ENCODE measurements at places on chromosomes 2 and 18.

DNA sequence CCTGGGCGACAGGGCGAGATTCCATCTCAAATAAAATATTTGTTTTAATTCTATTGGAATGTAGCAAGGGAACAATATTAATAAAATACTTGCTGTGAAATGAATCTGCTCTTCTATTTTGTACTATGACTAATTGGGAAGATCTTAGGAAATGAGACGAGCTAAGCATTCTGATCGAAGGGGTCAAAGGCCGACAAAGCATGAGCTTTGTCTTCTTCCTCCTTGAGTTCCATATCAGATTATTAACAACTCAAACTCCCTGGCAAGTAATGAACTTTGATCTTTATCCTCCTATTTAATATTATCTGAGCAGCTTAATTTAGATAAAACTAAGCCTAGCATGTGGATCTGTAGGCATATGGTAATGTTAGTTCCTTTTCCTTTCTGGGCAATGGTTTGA is 15.5 kb downstream of the GEMIN6 start:
- DNase-seq, result no peak

- DNase-seq, result no peak
These were observed 94.4 kb upstream of the SATB2 start for GRCh38 chr2:199552141-199552540.

DNA sequence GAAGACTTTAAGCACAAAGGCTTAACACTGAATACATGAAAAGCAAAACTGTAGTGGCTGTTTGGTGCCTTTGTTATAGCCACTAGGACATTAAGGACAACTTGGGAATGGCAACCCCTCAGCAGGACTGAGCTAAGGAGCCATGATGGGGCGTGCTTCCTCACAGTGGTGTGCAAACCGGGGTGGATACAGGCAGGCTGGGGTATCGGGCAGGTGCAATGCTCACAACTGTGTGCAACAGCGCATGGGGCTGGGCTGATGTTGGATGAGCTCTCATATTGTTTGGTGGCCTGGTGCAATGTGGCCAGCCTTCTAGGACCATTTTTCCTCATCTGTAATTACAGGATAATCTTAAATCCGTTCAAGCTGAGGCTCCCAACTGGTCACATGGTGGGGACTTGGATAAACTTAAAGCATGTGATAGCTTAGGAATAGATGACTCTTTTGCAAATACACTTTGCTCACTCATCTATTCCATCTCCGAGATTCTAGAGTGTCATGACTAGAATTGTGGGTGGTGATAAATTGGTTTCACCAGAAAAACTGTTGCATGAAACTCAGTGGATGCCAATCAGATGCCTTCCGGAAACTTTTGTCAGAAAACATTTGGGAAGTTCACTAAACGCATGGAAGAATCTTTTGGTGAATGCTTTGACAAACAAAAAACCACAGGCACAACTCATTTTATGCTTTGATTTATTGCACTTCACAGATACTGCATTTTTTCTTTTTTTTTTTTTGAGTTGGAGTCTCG is 116.5 kb downstream of the PXDN start:
- DNase-seq, result no peak

DNA sequence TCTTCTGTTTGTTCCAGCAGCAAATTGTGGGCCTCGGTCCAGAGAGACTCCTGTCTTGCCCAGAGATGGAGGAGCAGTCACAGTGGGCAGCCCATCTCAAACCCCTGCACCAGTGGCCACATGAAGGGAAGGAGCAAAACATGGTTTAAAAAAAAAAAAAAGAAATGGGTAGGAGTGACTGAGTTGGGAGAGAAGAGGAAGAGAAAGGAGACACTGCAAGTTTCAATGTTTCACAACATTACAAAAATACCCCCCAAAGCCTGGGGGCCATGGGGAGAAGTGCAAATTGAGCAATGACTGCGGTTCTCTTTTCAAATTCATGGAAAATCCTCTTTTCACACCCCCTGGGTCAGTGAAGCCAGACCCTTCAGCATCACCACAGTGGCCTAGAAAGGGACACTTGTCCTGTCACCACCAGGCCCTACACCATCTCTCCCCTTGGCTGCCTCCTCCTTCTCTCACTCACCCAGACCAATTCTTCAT is 117.1 kb downstream of the ZFP36L2 start:
- DNase-seq, result no peak

DNA sequence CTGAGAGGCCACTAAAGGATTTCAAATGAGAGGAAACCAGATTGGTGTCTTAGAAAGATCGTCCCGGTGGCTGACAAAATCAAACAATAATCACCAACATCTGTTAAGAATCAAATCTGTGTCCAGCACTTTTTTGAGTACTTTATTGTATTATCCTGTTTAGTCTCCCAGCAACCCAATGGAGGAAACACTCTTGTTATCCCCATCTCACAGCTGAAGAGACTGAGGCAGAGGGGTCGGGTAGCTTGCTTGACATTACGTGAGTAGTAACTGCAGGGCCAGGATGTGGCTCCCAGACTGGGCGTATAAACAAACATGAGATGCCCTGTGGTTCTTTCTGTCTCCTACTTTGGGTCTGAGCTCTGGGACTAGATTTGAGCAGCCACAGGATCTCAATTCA is 76.0 kb downstream of the KLHL29 start:
- no peak for DNase-seq

GRCh38 chr2:195411219-195411687 is 245.8 kb upstream of the SLC39A10 start:
- no peak for DNase-seq

DNA sequence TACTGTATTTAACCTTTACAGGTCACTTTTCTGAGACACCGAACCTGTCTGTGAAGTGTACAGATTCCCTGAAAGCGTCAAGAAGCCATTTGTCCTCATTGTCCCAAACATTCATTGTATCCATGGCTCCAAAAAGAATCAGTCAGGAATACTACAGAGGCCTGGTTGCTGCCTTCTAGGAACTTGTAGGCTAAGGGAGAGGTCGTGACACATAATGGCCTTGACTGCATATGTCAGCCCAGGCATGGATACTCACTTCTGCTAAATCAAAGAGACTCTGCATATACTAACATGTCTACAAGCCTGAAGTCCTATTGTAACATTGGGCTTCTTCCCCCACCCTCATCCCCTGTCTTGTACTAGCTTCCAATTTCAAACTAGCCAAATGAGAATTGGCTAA is 40.2 kb downstream of the ONECUT2 start:
- DNase-seq, result no peak

- DNase-seq, result no peak
These were observed 97.3 kb downstream of the RTP5 start for GRCh38 chr2:241966647-241967466.

DNA sequence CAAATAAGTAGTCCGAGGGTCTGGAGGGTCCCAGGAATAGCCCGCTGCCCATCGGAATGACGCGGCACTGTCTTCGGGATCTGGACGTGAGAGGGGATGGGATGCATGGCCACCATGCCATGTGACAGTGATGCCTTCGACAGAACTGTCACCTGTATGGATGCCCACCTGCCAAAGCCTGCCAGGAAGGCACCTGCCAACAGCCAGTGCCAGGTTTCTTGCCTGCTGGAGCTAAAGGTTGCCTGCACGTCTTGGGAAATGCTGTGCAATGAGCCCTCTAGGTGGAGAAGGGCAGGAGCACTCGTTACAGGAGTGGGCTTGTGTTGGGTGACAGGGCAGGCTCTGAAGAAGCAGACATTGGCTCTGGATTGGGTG is 20.5 kb downstream of the GPR35 start:
- DNase-seq, result no peak

DNA sequence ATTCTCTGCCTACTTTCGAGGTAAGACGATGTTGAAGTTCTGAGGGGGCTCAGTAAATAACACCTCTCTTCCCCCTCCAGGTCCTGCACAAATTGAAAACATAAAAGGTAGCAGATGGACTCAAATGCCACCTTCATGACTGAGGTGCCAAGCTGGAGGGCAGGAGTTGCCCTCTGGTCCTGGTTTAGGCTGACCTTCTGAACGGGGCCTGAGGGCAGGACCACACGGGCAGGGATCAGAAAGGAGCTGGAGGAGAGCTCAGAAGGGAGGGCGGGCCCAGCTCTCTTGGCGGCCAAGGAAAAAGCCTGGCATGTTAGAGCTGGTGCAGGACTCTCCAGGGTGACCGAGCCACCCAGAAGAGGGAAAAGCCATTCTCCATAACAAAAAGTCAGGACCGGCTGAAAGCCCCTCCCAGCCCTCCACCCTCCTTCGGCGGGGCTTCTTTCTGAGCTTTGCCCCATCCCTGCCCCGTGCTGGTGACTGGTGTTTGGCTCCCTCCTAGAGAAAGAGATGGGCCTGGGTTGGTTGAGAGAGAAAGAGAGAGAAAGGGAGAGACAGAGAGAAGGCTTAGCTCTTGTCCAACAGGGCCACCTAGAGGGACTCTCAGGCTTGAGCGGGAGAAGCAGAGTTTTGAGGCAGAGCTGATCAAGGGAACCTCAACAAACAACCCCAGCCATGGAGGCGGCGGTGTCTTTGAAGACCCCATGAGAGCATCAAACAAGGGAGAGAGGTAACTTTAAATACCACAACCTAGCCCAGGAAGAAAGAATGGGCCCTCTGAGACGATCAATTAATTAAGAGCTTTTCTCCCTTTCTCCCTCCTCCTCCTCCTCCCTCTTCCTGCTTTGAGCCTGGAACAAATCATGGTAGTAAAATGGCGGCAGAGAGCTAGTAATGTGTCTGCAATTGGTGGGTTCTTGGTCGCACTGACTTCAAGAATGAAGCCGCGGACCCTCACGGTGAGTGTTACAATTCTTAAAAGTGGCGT is 50.8 kb downstream of the WIPF1 start:
- no peak for DNase-seq

DNA sequence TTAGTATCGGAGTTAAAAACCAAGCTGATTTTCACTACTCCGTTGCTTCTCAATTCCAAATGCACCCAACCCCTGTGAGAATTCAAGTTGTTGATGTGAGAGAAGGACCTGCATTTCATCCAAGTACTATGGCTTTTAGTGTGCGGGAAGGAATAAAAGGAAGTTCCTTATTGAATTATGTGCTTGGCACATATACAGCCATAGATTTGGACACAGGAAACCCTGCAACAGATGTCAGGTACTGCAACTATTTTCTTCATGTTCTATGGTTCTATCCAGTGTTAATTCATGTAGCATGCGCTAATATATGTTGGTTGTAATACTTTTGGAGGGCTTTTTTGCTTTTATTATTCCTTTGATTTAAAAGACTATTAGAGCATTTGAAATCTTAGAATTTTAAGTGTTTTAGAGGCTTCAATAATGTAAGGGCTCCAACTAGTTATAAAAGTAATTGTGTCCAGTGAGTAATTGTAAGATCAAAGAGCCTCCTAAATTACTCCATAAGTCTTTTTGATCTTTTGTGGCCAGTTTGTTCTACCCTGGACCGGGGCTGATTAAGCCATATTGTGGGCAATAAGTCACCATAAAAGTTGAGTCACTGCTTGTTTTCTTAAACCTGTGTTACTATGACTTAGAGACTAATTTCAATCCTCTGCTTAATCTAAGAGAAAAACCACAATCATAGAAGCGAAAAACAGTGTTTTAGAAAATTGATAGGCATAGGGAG is 22.9 kb downstream of the DSG4 start:
- no peak for DNase-seq

DNA sequence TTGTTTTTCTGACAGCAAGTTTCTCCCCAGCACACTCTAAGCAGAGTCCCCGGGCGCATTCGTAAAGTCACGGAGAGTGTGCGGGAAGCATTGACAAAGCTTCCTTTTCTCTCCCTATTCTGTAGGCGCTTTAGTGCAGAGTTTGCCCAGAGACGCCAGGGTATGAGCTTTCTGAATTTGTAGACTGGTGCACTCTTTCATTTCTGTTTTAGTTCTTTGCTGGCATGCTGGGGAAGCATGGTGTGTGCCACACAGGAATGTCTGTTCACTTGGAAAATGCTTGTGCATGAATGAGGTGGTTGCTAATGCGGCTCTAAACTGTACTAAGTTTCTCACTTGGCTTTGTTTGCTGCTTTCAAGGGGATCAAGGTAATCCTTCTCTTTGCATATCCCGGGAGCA is 102.6 kb downstream of the RTN4 start:
- no peak for DNase-seq

DNA sequence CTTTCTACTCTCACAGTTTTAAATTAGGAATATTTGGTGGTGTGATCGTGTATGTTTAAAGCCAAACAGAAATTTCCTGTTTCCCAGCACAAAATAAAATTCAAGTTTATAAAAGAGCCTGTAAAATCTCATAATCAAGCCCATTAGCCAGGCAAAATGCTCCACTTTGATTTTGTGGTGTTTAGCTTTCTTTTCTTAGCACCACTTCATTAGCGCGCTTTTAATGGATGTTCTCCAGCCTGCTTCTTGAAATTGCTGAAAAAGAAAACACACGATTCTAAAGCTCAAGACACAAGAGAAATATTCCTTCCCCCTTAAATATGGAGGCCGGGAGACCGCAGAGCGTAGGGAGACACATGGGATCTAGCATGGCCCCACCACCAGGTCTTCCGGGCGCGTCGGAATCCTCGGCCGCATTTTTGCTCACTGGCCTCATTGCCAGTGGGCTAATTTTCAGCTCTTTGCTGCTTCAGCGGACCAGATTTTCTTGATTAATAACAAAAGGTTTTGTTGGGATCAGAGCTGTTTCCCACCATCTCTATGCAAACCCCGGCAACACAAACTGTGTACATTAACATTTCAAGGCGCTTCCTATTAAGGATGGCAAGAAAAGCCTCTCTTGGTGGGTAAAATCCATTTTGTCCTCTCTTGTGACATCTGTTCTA is 40.4 kb upstream of the ID2 start:
- DNase-seq, result no peak

- no peak for DNase-seq
These were observed 114.3 kb downstream of the GCA start for GRCh38 chr2:162458240-162458639.

GRCh38 chr2:169452080-169452479 is 27.2 kb upstream of the BBS5 start:
- no peak for DNase-seq

GRCh38 chr2:33370636-33371265 is 105.7 kb upstream of the RASGRP3 start:
- DNase-seq, result no peak

DNA sequence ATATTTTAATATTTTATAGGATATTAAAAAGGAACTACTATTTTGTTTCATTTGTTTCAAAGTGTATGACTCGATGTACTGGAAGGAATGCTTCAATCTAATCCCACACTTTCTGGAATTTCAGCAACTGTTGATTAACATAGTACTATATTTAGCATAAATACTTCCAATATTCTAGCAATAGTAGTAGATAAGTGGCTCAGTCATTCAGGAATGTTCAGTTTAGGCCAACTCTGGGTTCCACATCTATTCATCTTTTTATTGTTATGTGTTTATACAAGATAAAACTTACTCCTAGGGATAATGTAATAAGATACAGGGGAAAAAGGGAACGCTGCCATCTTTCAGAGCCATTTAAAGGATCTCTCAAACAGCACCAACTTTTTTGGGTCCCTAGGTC is 22.3 kb upstream of the ORC2 start:
- DNase-seq, result no peak

GRCh38 chr2:74587664-74588277 is 33.3 kb downstream of the DOK1 start:
- peak; percentile 30 for DNase-seq

GRCh38 chr18:21686282-21687105 is 18.1 kb downstream of the ABHD3 start:
- DNase-seq, result no peak
